ENCODE measurements at places on chromosomes 4 and X.

GRCh38 chr4:75429208-75429607, 85.0 kb downstream of the RCHY1 start:
- DNase-seq = peak; percentile 7

GRCh38 chr4:46385946-46386345, 4.0 kb downstream of the GABRA2 start:
- DNase-seq = no peak

DNA sequence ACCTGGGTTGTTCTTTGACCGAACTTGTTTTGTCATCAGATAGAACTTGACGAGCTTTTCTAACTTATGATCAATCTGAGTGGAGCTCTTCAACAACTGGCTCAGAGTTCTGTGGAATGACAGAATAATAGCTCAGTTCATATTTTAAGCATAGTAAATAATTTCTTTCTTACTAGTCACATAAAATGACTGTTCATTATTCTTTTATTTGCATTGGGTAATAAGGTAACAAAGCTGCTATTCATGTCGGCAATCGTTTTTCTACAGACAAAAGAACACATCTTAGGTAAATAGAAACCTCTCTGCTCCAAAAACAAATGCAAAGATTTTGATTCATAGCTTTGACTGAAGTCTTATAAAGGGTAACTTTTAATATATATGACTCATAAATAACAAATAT, 57.3 kb upstream of the CXCL8 start:
- DNase-seq = no peak

DNA sequence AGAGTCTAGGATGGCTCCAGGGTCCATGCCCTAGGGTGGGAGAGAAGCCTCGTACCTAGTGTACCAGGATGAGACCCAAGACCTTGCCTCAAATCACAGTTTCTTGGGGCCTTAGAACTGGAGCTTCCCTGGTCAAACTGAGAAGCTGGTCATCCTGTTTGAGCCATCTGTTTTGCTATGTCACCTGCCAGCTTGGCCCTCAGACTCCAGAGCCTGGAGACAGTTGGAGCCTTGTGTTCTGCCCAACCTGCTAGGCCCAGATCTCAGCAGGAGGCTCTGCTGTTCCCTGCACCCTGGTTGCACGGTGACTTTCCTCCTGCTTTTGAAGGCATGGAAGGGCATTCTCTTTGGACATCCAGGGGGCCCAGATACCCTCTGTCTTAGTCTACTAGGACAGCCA, 206.3 kb upstream of the ATP6AP2 start:
- no peak for DNase-seq

DNA sequence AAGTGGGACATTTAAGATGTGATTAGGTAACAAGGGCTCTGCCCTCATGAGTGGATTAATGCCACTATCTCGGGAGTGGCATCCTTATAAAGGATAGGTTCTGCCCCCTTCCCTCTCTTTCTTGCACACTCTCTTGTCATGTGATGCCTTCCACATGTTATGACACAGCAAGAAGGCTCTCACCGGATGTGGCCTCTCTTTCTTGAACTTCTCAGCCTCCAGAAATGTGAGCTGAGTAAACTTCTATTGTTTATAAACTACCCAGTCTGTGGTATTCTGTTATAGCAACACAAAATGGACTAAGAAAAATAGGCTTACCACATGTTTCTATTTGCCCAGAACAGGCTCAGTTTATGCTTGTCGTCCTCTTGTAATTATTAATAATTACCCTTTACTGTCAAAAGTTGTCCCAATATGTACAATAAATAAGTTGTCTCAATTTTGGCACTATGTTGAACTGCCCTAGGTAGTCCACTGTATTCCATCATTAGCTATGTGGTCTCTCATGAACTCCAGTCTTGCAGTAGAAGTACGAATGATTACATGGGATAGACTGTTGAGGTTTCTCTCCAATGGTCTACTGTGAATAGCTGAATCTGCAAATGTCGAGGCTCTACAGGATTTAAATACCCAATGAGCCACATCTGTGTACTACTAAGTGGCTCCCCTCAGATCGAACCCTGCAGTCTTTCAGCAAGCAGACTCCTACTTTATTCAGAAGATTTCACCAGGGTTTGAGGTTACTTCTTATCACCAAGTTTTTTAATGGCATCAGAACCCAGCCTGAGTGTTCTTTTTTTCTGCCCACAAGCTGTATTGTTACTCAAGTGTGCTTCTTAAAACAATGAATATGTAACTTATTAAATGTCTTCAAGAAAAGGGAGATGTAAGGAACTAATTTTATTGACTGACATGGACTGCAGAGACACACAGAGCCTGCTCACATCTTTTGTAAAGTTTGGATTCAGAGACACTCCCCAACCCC, 102.0 kb upstream of the LEF1 start:
- no peak for DNase-seq

GRCh38 chr4:82900066-82900410, 497 bp upstream of the THAP9 start:
- DNase-seq = no peak

- no peak for DNase-seq
Measured at GRCh38 chr4:19164334-19164733, 1087.4 kb upstream of the SLIT2 start.

DNA sequence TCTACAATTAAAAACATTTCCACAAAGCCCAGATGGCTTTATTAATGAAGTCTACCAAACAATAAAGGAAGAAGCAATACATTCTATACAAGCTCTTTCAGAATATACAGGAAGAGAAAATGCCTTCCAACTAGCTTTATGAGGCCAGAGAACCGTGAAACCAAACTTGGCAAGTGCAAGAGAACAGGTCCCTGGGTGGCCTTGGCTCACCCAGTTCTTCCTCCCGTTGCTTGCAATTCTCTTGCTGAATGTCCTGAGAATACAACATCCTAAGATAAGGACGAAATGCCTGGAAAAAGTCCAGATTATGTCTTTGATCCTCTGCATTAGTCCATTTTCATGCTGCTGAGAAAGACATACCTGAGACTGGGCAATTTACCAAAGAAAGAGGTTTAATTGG, 204.9 kb downstream of the MAD2L1 start:
- no peak for DNase-seq

- DNase-seq = no peak
Measured at GRCh38 chr4:146159384-146160058, 16.0 kb upstream of the LSM6 start.

- no peak for DNase-seq
Measured at GRCh38 chr4:186724058-186724863, 605 bp upstream of the FAT1 start.

GRCh38 chr4:147980586-147980985, 248.7 kb downstream of the ARHGAP10 start:
- DNase-seq = no peak

DNA sequence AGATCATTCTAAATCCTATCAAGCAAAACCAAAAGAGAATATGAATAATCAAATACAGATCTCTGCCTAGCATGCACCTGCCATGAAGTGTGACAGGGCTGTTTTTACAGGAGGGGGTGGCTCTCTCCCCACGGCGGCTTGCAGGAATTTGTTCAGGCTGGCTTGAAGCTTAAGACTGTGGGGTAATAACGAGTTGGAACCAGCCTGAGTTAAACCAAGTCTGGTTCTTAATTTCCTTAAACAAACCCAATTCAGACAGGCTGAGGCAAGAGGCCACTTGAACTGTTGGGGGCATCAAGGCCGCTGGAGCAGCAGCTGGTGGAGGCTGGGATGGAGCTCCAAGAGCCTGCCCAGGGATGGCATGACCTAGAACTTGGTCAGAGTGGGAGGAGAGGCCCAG, 45.1 kb upstream of the LGI2 start:
- peak; percentile 72 for DNase-seq

DNA sequence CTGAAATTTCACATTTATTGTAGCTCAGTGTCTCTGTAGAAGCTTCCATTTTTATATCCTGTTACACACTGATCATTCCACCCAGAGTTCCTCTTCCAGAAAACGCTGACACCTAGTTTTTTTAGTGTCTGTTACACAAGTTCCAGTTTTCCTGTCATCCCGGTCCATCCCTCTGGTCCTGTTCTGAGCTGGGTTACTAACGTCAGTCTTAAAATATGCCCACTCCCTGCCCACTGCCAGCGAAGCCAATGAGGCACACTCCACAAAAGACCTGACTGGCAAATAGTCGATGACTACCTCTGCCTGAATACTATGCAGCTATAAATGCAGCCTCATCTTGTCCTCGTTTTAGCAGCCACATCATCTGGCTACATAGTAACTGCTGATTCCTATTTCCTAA, 30.9 kb upstream of the DDX3X start:
- no peak for DNase-seq

DNA sequence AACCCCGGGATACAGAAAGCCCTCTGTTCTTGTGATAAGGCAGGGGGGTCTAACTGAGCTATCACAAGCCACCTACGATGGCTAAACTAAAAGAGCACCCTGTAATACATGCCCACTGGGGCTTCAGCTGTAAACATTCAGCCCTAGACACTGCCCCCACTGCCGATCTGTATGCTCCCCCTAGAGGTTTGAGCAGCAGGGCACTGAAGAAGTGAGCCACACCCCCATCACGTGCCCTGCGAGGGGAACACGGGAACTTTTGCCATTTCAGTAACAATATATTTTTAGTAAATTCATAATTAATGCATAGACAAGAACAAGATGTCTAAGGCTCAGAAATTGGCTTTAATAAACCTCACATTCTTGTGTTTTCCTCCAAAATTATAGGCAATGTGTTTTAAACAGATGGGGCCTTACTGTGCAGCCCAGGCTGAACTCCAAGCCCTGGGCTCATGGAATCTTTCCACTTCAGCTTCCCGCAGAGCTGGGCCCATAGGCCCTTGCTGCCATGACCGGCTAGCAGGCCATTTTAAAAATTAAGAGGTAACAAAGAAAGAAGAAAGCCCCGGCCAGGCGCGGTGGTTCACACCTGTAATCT, 235.3 kb upstream of the SFRP2 start:
- no peak for DNase-seq

DNA sequence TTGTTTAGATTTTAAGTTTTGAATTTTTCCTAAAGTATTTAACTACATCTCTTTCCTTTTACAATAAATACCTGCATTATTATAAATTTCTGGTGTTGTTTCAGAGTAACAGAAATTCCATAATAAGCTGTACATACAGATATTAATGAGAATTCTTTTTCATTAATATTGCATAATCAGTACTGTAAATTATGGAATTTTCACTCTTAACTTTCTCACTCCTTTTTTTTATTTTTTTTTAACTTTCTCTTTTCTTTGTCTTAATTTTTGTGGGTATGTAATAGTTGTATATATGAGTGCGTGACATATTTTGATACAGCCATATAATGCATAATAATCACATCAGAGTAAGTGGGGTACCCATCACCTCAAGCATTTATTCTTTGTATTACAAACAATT, 110.5 kb downstream of the KLHL8 start:
- DNase-seq = no peak

- DNase-seq = no peak
Measured at GRCh38 chr4:146564492-146564891, 42.8 kb upstream of the SLC10A7 start.

- no peak for DNase-seq
Measured at GRCh38 chr4:153499005-153499404, 32.8 kb downstream of the TMEM131L start.

DNA sequence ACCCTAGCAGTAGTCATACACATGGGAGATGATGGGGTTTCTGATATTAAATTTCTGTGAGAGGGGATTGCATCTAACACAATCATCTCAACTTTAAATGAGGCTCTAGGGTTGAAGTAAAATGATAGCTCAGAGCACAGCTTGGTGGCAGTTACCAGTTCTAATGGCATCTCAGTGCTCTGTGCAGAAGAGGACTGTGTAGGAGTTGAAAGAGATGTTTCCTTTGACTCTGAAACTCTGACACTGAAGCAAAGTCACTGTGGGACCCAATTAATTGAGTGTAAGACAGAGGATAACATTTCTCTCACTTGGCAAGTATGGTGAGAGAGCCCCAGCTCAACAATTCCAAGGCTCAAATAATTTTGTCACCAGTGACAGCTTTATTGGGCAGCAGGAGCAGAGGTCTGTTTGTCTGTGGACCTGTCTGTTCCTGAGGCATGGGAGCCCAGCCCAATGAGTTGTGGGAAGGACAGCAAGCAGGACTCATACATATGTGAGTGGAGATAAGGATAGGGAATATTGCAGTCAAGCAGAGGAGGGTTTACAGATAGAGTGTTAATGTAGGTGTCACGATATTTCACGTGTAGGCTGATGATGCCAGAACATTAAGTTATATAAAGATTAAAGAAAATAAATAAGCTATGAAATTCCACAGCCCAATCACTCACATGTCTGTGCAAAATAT, 76.7 kb upstream of the NAF1 start:
- DNase-seq = no peak

GRCh38 chr4:150769248-150769647, 187.3 kb downstream of the MAB21L2 start:
- no peak for DNase-seq

- no peak for DNase-seq
Measured at GRCh38 chr4:57147335-57148060, 37.3 kb upstream of the IGFBP7 start.

DNA sequence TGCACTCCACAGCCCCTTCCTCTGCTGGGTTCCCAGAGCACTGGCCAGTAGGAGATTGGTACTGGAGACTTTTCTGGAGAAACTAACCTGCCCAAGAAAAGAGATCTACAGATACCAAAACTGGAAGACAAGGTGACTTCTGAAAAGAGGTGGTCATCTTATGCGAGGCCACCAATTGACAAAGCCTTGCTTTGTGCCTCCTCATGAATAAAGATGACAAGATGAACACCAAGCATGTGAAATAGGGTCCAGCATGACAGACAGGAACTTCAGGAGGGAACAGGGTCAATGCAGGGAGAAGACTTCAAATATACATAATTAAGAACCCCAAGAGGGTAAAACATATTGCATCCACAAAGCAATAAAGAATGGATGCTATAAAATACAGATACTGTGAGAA, 137.9 kb downstream of the APBB2 start:
- no peak for DNase-seq

- no peak for DNase-seq
Measured at GRCh38 chr4:183402771-183403170, 41.7 kb upstream of the CDKN2AIP start.

DNA sequence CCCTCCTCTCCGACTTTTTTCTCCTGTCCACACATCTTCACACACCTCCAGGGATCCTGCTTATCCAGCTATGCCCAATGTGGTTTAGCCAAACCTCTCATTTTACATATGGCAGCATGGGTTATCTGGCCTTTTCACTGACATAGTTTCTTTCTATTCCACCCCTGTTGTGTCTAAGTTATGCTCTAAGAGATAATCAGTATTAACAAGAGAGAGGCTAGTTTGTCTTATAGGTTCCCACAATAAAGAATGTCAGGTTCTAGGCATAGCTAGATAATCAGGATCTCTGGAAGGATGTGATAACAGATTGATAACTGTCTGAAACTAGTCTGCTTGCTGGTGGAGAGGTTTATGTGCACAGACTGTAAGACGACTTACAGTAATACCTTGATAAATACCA, 7.7 kb upstream of the GALNT7 start:
- no peak for DNase-seq

DNA sequence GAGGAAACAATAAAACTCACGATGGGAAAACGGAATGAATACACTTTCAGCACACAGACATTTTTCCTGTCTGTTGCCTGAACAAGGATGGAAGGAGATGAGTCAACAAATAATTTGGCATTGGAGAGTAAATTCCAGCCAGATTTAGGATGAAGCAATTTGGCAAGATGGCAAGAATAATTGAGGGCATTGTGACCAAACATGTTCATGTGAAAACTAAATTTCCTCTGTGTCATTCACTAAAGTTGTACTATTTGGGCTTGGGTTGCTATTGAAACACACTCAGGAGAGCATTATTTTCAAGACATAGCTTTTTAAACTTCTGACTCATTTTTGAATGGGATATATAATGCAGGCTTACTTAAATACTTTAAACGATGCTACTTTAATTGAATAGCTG, 1614.4 kb downstream of the PCDH19 start:
- DNase-seq = no peak

Data from NCI-H187 (cell line).